ENCODE measurements at places on chromosomes 3 and 15.

GRCh38 chr3:72485641-72486040 is 362.6 kb downstream of the SHQ1 start:
- no peak for DNase-seq

DNA sequence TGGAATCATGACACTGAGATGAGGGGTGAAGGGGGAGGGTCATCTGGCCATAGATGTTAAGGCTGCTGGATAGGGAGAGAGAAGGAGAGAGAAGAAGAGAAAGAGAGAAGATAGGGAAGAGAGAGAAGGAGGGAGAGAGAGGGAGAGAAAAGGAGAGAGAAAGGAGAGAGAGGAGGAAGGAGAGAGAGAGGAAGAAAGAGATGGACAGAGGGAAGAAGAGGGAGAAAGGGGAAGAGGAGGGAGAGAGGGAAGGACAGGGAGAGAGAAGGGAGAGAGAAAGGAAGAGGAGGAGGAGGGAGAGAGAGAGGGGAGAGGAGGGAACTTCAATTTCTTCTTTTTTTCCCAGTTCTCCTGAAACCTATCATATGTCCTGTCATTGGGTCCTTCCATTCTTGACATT is 15.1 kb upstream of the RBP1 start:
- DNase-seq, result no peak

DNA sequence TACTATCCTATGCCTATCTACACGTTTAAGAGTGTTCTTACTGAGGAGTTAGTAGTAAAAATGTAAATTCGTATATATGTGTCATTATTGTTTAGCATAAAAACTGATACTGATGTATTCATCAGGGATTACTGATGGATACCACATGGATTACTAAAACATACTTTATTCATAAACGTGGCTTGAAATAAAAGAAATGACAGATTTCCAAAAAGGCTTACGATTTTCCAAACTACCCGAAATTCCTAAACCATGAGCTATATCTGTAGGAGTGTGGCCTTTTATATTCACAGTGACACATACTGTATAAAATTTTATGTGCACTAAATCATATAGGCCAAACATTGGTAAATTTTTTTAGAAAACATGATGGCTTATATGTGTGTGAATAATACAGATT is 6.9 kb downstream of the TSC22D2 start:
- DNase-seq, result no peak

DNA sequence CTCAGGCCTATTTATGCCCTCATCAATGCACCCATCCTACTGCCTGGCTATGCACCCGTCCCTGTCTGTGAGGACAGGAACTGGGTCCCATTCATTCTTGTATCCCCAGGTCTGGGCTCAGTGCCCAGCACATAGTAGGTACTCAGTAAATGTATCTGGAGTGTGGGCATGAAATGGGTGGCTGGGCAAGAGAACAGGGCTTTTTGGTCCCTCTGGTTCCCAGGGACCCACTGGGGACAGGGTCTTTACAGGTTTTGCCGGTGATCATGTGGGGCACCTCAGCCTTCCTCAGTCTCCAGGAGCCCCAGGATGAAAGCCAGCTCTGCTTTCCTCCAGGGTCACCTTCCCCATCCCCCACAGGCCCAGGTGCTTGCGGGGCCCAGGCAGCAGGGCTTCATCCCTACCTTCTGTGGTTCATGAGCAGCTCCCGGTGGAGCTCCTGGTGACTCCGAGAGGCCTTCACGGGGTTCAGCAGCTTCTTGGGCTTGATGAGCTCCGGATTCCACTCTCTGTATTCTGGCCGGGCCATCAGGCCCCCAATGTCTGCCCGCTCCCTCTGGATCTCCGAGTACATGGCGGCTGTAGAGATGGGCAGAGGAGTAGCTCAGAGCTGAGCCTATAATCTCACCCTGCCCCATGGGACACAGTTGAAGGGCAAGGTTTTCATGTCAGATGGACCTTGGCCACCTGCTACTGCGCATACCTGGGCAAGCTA is 7.7 kb downstream of the FAM107A start:
- no peak for DNase-seq

- no peak for DNase-seq
Observed at GRCh38 chr3:66028457-66028856, 10.3 kb downstream of the MAGI1 start.

DNA sequence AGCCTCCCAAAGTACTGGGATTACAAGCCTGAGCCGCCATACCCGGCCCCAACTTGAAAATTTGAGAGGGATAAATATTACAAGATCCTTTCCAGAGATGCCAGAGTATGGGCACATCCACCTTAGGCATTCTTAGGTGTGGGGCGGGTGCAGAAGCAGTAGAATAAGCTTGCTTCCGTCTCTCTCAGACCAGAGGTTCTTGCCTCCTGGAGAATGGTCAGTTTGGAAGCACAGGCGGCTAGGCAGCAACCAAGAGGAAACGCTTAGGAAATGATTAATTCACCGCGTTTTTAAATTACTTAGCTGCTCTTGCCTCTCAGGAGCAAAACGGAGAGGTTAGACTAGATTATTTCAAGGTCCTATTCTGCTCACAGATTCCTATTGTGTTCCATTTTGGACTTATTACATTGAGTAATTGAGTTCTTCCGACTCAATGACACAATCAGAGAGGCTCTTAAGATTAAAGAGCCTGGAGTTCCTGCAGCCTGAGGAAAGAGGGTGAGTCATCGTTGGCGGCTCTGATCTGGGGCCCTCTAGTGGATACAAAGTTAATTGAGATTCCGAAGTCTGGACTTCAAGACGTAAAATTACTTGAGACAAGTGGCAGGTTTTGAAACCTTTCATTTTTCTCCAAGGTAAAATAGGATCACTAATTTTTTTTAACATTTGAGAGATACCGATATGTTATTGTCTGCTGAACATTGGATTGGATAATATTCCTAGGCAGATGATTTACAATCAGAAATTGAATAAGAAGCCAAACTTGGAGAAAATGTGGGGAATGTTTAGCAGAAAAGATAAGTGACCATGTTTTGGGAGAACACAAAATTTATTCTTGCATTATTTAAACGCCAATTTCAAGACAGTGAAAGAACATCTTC is 5.8 kb upstream of the TOPAZ1 start:
- DNase-seq, result peak; percentile 29

GRCh38 chr3:186160691-186161243 is 51.9 kb upstream of the ETV5 start:
- no peak for DNase-seq

DNA sequence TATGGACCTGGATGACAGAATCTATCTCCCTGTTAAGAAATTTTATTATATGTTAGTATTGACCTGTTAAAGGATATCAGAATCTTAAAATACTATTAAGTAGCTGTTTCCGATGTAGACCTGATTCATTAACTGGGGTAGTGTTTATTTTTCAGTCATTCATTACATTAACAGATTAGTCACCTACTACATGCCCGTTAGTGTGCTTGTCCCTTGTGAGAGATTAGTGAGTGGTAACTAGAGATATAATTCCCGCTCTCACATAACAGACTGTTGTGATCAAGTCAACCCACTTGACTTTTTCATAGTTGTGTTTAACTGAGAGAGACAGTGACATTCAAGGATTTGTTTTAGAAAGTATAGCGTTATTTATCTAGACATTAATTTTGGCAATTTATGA is 166.8 kb downstream of the TCF12 start:
- no peak for DNase-seq

GRCh38 chr3:126110431-126111125 is 26.7 kb upstream of the SLC41A3 start:
- no peak for DNase-seq

DNA sequence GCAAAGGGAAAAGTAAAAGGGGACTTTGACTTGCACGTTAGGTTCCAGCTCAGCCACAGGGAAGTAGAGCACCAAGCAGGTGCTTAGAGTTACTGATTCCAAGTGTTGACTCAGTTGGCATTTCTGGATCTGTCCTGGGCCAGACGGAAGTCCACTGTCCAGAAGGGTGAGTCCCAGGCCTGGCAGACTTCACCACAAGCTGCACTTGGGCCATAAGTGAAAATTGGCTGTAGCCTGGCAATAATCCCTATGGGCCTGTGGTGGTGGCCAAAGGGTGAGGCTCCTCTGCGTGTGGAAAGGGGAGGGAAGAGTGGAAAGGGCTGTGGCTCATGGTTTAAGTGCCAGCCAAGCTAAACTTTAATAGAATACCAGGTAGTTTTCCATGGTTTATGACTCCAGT is 121.5 kb downstream of the DTWD1 start:
- no peak for DNase-seq

DNA sequence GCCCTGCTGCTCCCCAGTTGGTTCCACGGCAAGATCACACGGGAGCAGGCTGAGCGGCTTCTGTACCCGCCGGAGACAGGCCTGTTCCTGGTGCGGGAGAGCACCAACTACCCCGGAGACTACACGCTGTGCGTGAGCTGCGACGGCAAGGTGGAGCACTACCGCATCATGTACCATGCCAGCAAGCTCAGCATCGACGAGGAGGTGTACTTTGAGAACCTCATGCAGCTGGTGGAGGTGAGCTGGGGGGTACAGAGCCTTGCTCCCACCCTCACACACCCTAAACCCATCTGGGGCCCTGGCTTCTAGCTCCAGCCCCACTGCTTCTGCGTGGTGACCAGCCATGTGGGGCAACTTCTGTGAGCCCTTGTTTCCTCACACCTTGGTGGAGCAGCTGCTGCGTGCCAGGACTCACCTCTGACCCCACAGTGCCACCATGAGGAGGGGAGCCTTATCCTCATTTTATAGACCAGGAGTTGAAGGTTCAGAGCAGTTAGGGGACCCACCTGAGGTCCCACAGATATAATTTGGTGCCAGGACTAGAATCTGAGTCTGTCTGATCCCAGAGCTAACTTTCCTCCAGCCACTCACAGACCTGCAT is 13.3 kb upstream of the LMAN1L start:
- DNase-seq, result no peak

- no peak for DNase-seq
Observed at GRCh38 chr15:71103102-71103676, 12.1 kb upstream of the THSD4 start.

DNA sequence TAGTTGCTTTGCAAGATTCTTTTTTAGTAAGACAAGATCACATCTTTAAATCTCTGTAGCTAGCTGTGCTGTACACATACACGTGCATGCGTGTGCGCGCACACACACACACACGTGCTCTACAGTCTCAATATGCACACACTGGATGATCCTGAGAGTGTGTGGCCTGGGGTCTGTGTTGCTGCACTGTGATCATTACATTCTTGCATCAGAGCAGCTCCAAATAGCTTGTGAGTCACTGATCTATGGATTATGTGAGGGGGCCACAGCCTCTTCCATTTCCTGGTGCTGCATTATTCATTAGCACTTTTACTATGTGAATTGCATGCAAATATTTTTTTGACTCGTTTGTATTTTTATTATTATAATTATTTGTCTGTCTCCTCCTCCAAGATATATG is 34.6 kb downstream of the MCTP2 start:
- DNase-seq, result no peak

GRCh38 chr15:89175617-89176191 is 45.7 kb downstream of the RLBP1 start:
- DNase-seq, result no peak

GRCh38 chr3:21524133-21524532 is 226.9 kb downstream of the ZNF385D start:
- no peak for DNase-seq

DNA sequence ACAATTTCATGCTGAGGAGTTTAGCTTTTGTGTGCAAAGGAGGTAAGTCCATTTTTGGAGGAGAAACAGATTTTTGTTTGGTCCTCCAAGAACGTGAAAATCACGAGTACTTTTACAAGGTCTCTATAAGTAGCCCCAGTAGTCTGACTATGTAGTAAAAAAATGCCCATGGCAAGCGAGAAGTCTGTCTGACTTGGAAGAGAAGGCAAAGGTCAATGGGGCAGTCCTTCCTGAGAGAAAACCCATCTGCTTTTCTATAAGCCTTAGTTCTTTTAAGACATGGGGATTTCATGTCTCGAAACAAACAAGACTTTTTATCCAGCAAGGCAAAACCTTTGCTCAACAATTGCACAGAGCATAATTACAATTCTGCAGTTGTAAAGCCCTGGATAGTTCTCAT is 183.2 kb downstream of the GAP43 start:
- no peak for DNase-seq

- no peak for DNase-seq
Observed at GRCh38 chr15:68989541-68990230, 24.8 kb upstream of the NOX5 start.

DNA sequence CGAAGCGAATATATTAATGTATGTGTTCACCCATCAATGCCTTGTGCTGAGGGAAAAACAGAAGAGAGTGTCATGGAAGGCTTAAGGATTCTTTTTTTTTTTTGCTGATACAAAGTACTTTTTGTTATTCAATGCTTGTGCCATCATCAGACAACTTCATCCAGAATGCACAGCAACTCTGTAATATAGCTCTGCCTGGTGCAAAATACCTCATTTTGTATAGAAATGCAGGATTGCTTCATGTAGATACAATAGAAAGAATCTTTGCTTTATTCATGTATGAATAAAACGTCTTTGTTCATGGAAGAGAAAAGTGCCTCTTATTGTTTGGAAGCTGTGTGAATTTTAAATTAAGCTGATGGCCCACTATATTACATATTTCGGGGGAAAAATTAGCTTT is 62.9 kb downstream of the SH3GL3 start:
- no peak for DNase-seq

DNA sequence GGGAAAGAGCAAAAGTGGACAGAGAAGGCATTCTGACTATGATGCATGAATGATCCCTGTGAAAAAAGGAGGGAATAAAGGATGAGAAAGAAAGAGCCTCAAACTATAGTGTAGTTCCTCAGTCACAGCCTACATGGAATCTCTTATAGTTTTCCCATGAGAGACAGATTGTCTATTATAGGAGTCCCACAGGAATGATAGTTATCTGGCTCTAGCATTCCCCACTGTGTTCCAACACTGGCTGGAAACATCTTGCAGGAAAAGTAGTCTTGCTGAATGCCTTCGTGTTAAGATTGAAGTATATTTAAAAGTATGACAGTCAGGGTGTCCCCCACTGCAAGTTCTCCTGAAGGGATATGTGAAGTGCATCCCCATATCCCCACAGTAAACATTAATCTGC is 641.5 kb upstream of the NECTIN3 start:
- no peak for DNase-seq

GRCh38 chr3:192706272-192706671 is 21.1 kb downstream of the FGF12 start:
- no peak for DNase-seq

GRCh38 chr15:38521316-38521715 is 43.3 kb downstream of the RASGRP1 start:
- no peak for DNase-seq

GRCh38 chr3:20060974-20061685 is 20.9 kb downstream of the KAT2B start:
- peak; percentile 14 for DNase-seq

- no peak for DNase-seq
Observed at GRCh38 chr3:10160925-10161324, 3.8 kb upstream of the IRAK2 start.

DNA sequence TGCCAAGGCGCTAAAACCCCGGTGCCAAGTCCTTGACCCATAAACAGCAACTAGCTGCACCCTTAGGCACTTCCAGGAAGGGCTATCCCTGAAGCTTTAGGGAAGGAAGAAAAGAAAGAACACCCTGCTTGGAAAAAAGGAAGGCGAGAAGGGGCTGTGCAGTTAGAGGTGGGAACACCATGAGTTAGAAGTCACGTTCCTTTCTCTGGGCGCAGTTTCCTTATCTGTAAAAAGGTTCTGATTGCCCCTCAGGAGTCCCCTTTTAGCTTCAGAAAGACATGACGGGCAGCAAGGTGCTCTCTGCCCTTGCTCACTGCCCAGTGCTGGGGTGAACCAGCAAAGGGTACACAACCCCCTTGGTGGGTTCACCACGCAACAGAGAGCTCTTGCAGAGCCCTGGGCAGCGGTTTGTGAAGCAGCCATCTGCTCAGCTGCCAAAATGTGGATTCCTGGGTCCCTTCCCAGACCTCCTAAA is 798 bp downstream of the GCHFR start:
- no peak for DNase-seq
